ENCODE measurements at places on chromosomes 2 and 18.

- no peak for DNase-seq
Measured at GRCh38 chr18:62353170-62353569, 28.1 kb downstream of the TNFRSF11A start.

DNA sequence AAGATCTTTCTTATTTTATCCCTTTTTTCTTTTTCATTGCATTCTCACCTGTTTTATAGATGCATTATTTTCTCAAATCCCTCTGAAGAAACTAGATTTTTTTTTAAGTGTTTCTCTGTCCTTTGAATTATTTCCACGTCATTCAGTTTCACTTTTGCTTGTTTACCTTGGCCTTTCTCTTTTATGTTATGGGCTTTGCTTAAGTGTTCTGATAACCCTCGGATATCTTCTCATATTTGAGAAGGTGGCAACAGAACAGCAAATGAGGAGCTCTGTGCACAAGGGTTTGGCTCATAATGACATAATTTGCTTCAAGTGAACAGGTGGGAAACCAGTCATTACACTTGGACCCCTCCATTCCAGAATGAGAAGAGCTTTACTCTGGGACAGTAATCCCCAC, 111.9 kb downstream of the C1D start:
- no peak for DNase-seq

- no peak for DNase-seq
Measured at GRCh38 chr2:168355121-168355520, 101.0 kb upstream of the CERS6 start.

GRCh38 chr2:19156646-19157045, 201.8 kb downstream of the OSR1 start:
- no peak for DNase-seq

GRCh38 chr2:101517758-101518271, 42.9 kb upstream of the RFX8 start:
- DNase-seq, result no peak

DNA sequence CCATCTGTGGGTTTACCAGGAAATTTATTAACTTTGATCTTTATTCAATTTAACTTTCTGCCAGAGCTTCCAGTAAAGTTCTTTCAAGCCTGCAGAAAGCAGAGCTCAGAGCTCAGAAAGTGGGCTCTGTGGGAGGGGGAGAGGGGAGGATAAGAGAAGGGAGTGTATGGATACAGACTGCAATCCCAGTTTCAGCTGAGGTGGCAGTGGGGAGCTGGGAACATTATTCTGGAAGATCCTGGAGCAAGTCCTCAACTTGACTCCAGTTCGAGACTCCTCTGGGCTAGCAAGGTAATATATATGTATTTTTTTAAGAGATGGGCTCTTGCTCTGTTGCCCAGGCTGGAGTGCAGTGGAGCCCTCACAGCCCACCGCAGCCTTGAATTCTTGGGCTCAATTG, 108.9 kb upstream of the NABP1 start:
- DNase-seq, result no peak

DNA sequence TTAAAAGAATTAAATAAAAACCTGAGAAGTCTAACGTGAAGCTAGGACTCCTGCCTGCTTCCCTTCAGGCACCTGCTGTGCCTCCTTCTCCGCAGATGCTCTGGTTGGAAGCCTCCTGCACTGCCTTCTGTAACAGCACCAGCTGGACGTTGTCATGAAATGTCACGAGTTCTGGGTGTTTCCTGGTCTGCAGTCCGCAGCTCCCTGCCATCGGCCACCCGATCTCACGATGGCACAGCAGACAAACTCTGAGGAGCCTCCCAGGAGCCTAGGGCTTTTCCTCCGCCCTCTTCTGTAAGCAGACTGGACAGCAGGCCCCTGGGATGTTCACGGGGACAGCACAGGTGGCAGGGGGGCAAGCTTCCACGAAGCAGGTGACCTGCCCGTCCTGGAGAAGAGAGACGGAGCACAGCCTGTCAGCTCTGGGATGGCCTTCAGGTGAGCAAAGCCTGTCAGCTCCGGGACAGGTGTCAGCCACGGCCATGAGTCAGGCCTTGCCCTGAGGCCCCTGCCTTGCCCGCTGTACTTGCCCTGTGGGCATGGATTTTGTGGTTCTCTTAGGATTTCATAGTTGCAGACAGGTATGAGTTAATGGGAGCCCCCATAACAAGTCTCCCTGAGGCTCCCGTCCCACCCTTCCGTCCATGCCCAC, 110.3 kb downstream of the PXDN start:
- DNase-seq, result no peak

GRCh38 chr18:70442933-70443332, 154.1 kb downstream of the SOCS6 start:
- no peak for DNase-seq

DNA sequence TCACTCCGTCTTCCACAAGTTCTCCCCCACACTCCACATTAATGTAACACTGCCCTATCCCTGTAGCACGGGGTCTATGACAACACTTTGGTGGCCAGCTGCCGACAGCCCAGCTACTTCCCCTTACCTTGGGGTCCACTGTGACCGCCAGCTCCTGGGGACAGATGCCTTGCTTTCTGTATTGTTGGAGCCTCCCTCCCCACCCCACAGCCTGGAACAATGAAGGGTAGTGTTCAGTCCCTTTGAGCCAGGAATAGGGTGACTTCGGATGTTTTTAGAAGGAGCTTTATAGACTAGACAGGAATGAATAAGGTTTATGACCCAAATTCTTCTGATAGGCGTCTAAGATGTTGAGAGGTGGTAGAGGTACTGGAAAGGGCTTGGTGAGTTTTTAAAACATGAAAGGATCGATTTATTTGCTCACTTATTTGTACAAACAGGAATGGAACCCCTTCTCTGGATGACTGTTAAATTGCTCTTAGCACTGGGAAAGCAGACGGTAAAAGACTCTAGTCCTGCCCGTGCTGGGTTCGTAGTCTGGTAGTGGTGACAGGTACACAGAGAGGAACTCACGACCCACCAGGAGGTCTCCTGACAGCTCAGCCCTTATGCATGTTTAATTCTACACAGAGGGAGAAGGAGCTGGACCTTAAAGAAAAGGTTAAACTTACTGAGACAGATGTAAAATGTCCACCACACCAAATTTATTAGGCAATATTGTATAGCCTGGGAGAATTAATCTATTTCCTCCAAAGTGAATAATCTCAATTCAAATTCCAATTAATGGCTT, 90.9 kb downstream of the MYCN start:
- no peak for DNase-seq

- DNase-seq, result no peak
Measured at GRCh38 chr2:223669453-223670225, 67.5 kb upstream of the SCG2 start.

DNA sequence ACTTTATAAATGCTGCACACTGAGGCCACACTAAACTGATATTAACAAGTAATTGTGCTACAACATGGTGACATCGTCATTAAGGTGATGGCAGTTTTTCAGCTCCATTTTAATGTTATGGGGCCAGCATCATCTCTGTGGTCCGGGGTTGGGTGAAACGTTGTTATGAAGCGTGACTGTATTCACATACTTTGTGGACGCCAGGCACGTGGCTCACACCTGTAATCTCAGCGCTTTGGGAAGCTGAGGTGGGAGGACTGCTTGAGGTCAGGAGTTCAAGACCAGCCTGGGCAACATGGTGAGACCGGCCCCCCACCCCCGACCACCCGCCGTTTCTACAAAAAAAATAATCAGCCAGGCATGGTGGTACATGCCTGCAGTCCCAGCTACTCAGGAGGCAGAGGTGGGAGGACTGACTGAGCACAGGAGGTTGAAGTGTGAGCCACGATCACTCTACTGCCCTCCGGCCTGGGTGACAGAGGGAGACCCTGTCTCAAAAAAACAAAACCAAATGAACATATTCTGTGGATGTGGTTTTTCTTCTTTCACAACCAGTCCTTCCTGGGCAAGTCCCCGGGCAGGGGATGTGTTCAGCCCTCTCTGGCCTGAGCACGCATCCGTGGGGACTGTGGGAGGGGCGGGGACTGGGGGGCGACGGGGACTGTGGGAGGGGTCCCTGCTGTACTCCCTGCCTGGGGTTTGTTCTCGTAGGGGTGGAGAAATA, 12.9 kb upstream of the GAL3ST2 start:
- no peak for DNase-seq
